Stimulated activated CD4-positive, alpha-beta T cell treated with anti-CD3 and anti-CD28 coated beads, Interleukin-1b, Interleukin-23, amount 100 ng/mL, for 4 hours (primary cell): ENCODE measurements at places on chromosomes 2 and 18.

GRCh38 chr2:147560810-147561535 is 283.9 kb upstream of the ACVR2A start:
- no peak for DNase-seq

DNA sequence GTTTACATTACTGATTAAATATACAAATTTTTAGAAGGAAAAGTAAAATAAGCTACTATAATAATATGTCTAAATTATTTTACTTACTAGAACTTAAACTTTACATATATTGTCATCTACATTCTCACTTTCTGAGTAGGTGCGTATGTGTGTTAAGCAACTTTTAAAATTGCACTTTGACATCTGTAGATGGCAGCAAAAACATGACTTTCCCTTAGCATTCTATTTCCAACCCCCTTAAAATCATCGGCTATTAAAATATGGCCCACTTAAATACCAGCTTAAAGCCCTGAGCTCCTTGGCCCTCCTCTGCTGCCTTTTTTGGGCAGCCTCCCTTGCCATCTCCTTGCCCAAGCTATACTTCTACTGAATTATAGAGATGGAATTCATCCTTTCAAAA is 78.0 kb downstream of the UPP2 start:
- no peak for DNase-seq

GRCh38 chr2:127580167-127581049 is 44.9 kb downstream of the MYO7B start:
- DNase-seq = no peak

DNA sequence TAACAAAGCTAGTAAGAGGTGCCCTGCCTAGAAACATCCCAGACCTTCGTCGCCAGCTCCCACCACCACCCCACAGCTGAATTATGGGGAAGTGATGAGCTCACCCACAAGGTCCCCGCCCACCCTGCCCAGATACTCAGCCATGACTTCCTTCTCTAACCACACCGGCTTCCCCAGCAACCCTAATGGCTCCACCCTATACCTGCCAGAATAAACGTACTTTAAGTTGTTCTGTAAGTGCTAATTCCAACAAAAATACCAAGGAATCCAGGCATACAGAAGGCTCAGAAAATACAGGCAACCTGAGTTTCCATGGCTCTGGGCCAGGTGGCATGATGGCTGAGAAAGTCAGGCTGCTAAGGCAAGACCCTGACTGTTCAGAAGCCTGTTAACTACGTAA is 39.1 kb downstream of the TMEM163 start:
- no peak for DNase-seq

GRCh38 chr18:7290077-7290476 is 59.2 kb downstream of the LRRC30 start:
- DNase-seq = no peak

GRCh38 chr2:202023198-202023903 is 10.3 kb upstream of the FZD7 start:
- no peak for DNase-seq
